ENCODE measurements at places on chromosomes 5 and 9.

DNA sequence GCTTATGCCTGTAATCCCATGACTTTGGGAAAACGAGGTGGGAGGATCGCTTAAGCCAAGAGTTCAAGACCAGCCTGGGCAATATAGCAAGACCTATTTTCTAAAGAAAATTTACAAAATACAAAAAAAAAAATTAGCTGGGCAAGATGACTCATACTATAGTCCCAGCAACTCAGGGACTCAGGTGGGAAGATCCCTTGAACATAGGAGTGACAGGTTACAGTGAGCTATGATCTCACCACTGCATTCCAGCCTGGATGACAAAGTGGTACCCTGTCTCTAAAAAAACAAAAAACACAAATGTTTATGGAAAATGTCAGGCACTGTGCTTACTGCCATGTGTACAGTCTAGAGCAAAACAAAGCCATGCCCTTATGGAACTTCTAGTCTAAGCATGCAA, 823.3 kb upstream of the DMAC1 start:
- DNase-seq = no peak

GRCh38 chr5:39200081-39200480, 19.3 kb downstream of the FYB1 start:
- no peak for DNase-seq

DNA sequence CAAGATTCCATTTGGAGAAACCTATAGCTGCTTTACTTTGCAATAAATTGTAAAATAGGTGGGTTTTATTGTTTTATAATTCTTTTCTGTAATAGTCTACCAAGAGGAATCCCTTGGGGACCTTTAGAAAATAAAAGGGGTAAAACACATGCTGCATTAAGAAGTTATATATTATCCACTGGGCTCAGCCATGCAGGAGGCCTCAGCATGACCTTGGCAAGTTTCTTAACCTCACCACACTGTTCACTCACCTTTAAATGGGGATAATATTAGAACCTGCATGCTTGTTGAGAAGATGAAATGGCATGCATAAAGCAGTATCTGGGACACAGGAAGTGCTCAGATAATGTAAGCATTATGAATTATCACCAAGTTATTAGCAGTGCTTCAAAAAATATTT, 120.2 kb downstream of the SEMA5A start:
- no peak for DNase-seq

GRCh38 chr5:102532123-102532522, 33.3 kb upstream of the SLCO6A1 start:
- DNase-seq = no peak

- DNase-seq = peak; percentile 72
Measured at GRCh38 chr5:132427281-132428146, 58.0 kb downstream of the SLC22A5 start.

DNA sequence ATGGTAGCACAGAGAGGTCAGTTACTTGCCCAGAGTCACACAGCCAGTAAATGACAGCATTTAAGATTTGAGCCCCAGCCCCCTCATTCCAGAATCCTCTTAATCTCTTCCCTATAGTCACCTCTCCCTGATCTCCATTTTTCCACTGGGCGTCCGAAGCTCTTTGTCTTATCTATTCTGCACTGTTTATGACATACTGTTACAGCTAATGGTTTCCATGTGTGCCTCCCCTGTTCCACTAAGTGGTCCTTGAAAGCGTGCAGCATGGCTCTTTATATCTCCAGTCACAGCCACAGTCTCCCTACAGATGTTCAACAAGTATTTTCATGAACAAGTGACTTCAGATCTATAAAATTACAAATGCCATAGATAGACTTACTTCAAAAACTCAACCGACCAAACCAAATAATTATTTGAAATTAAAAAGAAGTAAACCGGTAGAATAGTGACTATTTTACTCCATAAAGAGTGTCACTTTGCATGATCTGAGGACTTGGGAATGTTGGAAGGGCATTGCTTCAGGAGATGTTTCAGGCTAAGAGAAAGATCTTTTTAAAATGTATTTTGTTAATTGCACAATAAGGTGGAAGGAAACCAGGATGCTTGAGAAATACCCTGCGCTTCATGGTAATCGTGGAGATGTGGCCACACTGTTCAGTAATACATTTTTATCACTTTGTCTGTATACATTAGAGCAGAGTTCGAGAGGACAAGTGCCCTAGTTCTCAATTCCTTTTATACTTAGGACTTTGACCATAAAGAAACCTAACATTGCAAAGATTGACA, 237.2 kb downstream of the FBXL7 start:
- DNase-seq = no peak

DNA sequence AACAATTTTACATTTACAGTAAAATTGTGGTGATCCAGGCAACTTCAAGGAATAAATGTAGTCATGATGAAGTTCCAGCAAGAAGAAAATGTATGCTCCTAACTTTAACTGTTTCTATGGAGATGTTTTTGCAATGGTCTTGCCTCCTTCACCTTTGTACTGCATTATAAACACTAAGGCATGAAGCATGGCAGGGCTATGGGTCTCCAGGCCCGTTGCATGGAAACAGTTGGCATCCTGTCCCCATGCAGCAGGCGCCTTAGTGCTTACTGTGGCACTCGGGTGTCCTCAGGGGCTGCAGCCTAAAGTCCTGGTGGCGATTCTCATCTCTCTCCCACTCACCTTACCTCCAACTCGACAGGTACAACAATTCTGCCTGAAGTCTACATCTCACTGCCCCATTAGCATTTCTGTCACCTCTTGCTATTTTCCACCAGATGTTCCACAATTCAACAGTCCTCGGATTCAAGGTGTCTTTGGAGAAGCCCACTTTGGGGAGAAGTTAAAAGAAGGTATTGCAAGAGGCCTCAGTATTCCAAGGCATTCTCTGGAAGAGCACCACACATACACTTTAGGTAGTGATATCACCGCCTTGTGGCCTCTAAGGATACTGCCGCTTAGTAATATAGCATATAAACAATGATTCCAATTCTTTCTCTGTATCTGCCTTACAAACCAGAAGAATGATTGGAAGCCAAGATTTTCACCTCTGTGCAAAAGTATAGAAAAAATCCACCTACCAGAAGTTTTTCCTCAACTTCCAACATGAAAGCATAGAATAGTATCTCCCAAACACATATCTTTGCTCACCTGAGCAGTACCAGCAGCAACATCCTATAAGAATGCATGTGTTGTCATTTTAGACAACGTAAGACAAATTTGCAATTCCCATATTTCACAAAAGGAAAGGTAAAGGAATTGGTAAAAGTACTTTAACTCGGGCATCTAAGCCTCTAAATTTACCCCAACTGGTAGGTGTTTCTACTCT, 5.1 kb downstream of the LIFR start:
- no peak for DNase-seq

DNA sequence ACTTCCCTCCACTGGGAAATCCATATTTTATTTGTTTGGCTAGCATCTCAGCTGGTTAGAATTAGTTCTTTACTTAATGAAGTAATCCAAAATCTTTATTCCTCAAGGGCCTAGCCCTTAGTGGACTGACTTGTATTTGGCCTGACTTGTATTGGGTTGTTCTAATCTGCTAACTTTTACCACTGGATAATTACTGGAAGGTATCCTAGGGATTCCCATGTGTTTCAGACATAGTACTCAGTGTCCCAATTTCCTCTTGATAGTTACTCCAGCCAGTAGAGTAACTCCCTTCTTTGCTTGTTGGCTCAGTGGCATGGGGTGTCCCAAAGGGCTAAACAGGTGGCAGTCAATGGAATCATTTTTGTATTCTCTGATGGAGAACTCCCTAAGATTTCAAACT, 156.0 kb downstream of the DCP2 start:
- no peak for DNase-seq

GRCh38 chr5:122295138-122295537, 16.9 kb upstream of the SNCAIP start:
- no peak for DNase-seq

DNA sequence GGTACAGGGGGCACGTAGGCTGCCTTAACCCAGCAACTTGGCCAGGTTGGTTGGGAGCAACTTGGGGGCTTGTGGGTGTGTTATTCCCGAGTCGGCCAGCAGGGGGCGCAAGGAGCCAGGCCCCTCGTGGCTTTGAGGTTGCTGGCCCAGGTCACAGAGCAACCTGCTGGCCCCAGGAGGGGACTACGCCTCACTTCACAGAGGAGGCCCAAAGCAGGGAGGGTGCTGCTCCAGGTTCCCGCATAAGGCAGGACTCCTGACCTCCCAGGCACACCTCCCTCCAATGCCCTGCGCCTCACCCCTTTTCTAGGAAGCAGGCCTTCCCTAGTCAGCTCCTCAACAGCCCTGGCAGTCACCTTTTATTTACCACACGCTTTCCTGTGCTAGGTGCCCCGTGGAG, 18.1 kb downstream of the KYAT1 start:
- DNase-seq = peak; percentile 85

DNA sequence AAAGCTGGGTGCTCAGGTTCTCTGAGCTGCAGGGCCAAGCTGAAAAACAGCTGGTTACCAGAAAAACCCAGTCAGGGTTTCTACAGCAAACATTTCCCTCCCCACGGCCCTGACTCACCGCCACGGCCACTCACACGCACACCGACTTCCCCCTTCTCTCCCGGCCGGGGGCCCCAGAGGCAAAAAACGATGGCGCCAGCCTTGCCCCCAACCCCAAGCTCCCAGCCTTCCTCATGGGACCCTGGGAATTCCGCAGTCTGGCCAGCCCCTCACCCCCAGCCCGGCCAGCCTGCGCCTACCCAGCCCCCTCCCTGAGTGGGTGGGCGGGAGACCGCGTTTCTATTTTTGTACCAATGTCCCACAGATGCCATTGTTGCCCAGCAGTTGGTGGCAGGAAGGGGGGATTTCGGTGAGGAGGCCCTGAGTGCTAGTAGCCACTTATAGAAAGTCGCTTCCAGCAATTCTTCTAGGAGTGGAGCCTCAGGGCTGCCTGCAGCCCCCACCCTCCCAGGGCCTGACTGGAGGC, 18.4 kb downstream of the ENG start:
- DNase-seq = no peak

DNA sequence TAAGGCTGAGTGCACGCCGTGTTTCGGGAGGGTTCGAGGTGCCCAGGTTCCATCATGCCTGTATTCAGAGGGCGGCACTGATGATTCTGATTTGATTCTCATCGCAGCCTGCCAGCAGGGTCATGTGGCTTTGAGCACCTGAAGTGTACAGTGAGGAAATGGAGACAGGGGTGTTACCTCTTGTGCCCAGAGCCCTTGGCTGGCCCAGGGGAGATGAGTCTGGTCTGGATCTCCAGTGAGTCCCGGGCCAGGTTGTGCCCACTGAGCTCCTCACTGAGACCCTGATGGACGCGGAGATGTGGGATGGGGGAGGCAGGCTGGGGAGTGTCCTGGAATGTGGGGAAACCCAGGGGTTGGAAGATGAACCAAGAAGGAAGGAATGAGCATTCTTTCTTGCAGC, 54.7 kb downstream of the GADD45G start:
- no peak for DNase-seq

- DNase-seq = no peak
Measured at GRCh38 chr9:12689233-12689632, 4.0 kb upstream of the TYRP1 start.

- DNase-seq = no peak
Measured at GRCh38 chr9:72333197-72333596, 31.8 kb downstream of the ZFAND5 start.

- DNase-seq = no peak
Measured at GRCh38 chr5:76545184-76545583, 78.0 kb downstream of the F2RL2 start.

GRCh38 chr5:81842795-81843398, 92.0 kb upstream of the SSBP2 start:
- no peak for DNase-seq

DNA sequence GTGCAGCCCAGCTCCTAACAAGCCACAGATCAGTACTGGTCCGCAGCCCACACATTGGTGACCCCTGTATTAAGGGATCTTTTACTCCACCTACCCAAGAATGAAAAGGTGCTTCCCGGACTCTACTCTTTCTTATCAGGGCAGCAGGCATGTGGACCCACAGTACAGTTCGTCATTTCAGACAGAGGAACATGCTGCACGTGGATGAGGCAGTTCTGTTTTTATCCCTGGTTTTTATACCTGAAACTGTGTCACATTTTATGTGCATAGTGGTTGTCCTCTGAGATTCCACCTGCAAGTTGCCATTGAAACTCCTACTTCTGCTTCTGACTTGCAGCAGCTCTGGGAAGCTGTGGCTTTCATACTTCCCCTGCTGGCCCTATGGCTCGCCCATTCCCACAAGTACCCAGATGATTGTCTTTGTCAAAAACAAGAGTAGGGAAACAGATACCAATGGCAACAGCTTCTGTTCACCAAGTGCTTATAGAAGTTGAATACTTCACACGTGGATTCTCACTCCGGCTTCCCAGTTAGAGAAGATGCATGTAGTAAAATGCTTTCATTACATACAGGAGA, 208.0 kb downstream of the TRIO start:
- no peak for DNase-seq

GRCh38 chr9:114280636-114281472, 42.0 kb upstream of the ORM1 start:
- DNase-seq = no peak

DNA sequence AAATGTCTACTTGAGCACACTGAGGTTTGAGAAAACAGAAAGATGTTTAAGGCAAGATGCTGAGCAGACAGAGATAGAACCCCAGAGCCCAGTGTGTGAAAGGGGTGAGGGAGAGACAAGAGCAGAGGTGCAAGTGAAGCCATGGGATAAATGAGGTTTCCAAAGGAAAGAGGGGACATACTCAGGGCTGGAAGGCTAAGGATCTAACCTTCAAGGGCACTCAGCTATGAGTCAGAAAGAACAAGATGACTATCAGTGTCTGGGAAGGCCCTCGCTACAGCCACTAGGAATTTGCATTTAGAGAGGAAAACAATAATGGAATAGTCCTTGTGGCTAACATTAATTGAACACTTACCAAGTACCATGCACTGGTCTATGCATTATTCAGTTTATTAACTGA, 113.7 kb downstream of the HTR4 start:
- DNase-seq = no peak

GRCh38 chr9:113373256-113373655, 3.5 kb downstream of the HDHD3 start:
- no peak for DNase-seq

DNA sequence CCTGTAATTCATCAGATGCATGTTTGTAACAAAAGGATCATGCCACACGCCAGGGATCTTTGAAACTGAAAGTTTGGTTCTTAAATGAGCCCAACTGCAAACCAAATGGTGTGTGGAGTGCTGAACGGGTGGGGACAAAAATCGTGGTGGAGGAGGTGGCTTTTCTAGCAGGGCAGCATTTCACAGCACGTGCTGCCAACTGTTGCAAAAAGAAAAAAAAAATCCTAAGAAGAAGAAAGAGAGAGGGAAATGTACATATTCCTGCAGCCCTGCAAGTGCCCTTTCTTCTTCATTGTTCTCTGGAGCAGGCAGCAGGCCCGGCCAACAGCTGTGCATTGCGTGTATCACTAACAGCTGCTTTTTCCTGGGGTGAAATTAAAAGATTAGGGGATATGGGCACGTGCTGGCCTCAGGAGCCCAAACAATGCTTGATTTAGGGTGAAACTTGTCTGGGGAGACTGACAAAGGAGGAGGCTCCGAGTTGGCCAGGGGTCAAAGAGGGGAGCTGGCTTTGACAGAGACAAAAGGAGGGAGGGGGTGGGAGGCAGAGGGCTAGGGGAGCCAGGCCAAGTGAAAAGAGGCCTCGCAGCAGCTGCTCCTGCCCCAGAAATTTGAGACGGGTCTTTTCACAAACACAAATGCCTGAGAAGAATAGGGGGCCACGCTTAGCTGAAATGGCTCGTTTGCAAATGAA, 73.0 kb downstream of the GADD45G start:
- no peak for DNase-seq
